ENCODE measurements at places on chromosomes 7 and 10.

- DNase-seq: no peak
These were observed 47.5 kb upstream of the ANTXRL start for GRCh38 chr10:46239247-46239646.

GRCh38 chr7:42991913-42992591 lies 59.9 kb downstream of the MRPL32 start:
- no peak for DNase-seq

GRCh38 chr7:30142710-30143109 lies 7.9 kb downstream of the MTURN start:
- DNase-seq: no peak

DNA sequence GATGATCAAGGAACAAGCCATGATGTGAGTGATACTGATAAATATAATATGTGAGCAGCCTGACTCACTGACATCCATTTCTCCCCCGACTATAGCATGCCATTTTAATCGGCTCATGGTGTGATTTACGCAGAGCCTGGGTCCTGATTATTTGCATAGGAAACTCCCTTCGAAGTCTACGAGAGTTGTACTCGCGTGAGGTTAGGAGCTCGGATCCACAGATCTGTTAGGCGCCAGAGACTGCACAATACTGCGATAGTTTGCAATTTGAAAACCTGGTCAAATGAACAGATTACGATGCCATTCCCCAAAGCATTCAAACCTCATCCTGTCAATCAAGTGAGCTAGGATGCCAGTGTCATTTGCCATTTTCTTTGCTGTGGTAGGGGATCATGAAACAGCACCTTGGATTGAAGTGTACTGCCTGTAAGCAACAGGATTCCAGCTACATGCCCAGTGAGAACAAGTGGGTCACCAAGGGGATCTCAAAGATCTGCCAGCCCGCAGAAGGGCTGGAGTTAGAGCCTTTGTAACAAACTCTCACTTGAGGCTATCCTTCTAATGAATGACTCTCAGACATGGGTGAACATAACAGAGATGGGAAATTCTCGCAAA lies 158.3 kb downstream of the FRMD4A start:
- DNase-seq: no peak

DNA sequence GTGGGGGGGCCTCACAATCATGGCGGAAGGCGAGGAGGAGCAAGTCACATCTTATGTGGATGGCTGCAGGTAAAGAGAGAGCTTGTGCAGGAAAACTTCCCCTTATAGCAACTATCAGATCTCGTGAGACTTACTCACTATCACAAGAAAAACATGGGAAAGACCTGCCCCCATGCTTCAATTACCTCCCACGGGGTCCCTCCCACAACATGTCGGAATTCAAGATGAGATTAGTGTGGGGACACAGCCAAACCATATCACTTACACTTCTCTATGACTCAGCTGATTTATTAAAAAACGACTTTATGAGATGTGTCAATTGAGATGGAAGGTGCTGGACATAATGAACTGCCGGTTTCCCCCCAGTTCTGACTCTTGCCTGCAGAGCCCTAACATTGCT lies 23.8 kb upstream of the CHN2 start:
- no peak for DNase-seq

DNA sequence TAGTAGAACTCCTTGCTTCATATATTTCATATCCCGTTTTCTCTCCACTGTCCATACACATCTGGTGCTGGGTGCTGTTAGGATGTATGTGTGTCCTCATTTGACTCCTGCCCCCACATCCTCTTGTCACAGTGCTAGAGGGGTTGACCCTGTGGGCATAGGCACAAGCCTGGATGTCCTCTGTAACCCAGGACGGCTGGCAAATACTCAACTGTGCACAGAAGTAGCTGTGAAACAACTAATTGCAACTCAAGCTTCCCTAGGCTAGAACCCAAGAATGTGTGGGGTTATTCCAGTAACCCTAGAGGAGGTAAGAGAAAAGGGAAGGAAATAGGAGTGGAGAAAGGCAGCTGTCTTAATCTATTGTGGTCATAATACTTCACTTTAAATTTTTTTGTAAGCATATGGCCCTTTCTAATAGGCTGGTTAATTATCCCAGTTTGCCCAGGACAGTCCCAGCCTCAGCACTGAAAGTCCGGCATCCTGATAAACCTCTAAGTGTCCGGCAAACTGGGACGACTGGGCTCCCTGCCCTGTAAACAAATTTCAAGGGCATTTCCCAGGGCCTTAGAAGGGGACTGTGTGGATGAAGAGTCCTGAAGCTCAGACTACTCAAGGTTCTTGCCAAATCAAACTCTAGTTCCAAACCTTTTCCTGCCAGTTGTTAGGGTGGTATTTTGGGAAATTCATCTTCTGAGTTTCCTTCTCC lies 283.2 kb upstream of the CELF2 start:
- no peak for DNase-seq

DNA sequence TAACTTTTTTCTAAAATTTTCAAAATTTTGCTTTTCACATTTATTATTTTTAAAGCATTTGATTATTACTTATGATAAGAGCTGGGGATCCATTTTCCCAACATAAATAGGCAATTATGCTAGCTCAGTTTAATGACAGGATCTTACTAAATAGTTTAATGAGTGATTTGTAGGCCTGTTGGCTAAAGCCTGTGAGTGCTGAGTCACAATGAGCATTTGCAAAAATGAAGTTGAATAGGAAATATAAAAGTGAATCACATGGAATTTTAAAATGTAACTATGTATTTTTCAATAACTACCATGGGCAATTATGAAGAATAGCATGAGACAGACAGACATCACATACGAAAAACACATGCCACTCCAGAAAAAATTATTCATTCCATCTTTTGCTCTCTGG lies 45.1 kb upstream of the ZPBP start:
- no peak for DNase-seq

GRCh38 chr10:51090190-51090589 lies 15.9 kb downstream of the PRKG1 start:
- no peak for DNase-seq
